NCI-H1417 treated with DMSO at 0.1 percent for 48 hours (cell line): ENCODE measurements at places on chromosomes 2 and 18.

DNA sequence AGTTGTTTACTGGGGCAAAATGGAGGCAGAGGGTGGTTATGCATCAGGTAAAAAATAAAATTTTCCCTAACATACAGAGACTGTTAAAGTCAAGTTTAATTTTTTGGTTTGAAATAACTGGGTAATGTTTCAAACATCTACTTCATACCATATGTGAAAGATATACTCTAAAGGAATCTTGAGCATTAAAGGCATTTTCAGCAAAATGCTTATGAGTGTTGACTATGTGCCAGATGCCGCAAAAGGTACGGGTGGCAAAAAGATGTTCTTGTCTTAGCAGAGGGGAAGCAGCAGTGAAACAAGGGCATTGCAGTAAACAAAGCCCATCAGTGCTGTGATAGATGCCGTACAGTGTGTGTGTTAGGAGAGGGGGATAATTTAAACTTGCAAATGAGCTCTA, 263.1 kb upstream of the ID2 start:
- no peak for DNase-seq

DNA sequence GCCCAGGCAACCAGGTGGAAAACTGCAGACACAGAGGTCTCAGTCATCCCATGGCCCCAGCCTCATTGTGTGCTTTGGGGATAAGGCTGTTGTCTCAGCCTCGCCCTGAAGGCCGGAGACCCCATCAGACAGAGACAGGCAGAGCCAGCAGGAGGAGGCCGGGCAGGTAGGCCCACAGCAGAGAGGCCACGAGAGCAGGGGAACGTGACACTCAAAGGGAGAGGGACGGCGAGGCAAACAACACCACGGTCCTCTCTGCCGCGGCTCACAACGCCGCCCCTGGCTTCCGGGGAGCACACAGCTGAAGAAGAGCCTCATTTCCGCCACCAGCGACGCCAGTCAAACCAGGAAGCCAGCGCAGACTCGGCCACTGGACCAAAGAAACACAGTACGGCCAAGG, 103.3 kb downstream of the ZNF516 start:
- no peak for DNase-seq

DNA sequence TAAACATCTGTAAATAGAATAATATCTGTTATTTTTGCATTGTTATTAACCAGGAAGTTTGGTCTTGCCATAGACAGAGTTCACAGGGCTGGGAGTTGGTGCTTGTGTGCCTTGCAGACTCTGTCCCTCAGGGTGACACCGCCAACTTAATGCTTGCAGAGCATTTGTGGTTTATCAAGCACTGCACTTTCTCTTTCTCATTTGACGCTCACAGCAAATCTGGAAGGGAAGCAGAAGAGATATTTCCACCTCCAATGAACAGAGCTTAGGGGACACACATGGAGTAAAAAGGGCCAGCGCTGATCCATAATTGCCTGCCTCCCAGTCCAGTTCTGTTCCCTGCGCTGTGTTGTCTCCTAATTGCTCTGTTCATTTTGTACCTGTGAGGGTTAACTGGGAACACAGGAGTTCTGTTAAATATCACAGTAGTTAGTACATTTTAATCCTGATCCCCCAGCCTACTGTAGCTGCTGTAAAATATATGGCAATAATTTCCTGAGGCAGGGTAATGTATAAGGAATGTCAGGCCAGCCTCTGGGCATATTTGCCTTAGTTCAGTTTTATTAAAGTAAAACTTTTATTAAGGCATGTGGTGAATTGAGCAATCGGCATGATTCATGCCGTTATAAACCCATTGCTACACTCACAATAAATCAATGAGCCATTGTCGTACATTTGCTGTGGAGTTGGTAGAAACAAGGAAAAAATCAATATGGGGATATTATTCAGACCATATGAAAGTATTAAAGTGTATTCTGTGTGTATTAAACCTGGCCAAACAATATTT, 182.5 kb upstream of the OSR1 start:
- DNase-seq = no peak

DNA sequence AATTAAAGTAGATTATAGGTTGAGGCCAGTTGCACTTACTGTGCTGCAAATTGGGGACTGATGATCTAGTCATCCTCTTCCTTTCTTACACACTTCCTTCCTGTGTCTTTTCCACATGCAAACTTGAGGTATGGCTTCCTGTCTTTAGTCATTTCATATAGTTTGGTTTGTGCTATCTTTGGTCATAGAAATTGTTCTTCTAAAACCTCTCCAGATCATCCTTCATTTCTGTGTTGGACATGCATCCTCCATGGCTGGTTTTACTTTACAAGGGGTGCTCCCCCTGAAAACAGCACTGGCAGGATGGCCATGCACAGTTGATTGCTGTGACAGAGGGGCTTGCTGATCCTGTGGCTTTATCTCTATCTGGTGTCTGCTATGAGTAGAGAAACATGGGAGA, 36.5 kb downstream of the MGAT5 start:
- DNase-seq = no peak

GRCh38 chr2:241540771-241541561, 17.6 kb upstream of the BOK start:
- DNase-seq = no peak

GRCh38 chr2:111642586-111643327, 241.2 kb downstream of the ANAPC1 start:
- no peak for DNase-seq

GRCh38 chr2:20738772-20739171, 71.8 kb downstream of the GDF7 start:
- no peak for DNase-seq
